Right lung (tissue), 10 donors: ENCODE measurements at places on chromosomes 3 and 15. TPM values are rescaled to one million over a fixed set of nuclear protein-coding genes. Genes with fewer than 3 reads are reported as not detected.
A peak's percentile ranks its signal among the peaks of the same experiment; 100 is the strongest.

- DNase-seq: no peak
Observed at GRCh38 chr15:90063770-90064247, 38.5 kb downstream of the IDH2 start.

GRCh38 chr3:43024181-43024885, 45.2 kb downstream of the GASK1A start:
- DNase-seq: no peak

DNA sequence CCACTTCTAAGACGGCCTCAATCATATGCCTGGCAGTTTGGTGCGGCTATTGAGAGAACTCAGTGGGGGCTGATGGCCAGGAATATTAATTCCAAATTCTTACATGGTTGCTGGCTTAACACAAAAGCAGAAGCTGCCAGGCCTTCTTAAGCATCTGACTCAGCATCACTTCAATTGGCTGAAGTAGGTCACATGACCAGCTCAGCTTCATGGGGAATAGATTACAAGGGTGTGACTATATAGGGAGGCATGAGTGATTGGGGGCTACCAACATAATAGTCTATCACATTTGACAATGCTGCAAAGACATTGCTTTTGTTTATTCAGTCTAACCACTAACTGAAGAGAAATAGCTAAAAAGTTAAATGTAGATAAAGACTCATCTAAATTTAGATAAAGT, 101.6 kb upstream of the ANKRD28 start:
- DNase-seq: no peak

The EIF2A gene
- 182 TPM for polyA plus RNA-seq

DNA sequence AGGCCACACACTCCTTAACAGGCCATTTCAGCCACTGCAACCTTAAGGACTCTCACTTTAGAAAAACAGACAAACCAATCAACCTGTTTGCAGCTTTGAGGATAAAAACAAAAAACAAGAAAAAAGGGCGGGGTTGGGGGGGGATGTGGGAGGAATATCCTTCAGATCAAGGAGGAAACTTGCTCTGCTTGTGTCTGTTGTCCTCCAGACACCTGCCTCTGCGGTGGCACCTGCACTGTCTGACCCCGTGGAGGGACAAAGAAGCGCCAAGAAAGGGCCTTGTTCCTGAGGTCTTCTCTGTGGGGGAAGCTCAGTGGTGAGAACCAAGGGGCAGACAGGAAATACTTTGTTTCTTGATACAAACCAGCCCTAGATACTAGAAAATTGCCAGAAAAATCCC, 70.5 kb downstream of the POLR2M start:
- no peak for DNase-seq

DNA sequence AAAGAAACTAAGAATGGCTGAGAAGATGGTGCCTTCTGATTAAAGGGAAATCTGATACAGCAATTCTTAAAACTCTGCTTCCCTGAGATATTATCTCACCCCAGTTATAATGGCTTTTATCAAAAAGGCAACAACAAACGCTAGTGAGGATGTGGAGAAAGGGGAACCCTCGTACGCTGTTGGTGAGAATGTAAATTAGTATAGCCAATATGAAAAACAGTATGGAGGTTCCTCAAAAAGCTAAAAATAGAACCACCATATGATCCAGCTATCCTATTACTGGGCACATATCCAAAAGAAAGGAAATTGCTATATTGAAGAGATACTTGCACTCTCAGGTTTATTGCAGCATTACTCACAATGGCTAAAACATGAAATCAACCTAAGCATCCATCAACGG, 65.1 kb downstream of the GOLIM4 start:
- no peak for DNase-seq

DNA sequence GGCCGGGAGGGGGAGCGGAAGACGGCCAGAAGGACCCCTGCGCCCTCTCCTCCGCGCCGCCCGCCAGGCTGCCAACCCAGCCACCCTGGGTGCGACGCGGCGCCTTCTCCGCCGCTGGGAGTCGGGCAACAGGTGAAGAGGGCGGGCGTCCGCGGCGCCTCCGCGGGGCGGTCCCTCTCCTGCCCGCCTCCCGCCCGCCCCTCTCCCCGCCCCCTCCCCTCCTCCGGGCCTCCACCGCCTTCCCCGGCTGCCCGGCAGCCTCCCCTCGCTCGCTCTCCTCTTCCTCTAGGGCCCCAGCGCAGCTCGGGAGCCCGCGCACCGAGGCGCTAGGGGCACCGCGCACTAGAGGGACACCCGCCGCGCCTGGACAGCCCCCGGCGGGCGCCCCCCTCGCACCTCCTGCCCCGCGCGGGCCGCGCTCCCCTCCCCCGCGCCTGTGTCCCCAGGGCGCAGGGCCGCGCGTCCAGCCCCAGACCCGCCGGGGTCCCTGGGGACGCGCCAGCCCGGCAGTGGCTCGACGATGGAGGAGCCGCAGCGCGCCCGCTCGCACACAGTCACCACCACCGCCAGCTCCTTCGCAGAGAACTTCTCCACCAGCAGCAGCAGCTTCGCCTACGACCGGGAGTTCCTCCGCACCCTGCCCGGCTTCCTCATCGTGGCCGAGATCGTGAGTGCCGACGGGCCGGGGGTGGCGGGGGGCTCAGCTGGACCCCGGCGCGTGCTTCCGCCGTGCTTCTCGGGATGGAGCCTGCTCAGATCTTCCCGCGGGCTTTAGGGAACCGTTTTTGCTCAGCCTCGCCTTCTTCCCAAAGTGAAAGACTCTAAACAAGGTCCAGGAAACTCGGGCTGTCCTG, at the start of gene CMTM8:
Gene CMTM8, plus strand, starts transcription at position 228 of the 854 bp plus-strand sequence. Its CDS starts 293 bp downstream, at position 521.
- DNase-seq: peak; percentile 59

The TTLL13 gene
- 0.09 TPM for polyA plus RNA-seq

GRCh38 chr15:52844823-52845222, 54.7 kb upstream of the ONECUT1 start:
- no peak for DNase-seq

The MESP2 gene
- not detected for polyA plus RNA-seq

DNA sequence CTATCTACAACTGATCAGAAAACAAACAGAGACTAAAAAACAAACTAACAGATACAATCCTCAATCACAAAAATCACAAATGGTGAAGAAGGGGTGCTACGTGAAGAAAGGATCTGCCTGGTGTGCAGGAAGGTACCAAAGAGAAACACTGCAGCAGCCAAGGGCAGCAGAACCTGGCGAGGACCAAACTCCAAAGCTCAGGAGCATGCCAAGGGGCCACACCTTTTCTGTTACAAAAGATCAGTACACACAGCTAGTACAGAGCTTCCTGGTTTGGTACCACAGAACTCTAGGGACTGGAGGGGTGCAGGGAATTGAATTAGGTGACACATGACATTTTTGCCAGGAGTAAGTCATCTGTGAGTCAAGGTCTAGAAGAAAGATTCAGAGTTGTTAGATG, 107.4 kb upstream of the GRM7 start:
- DNase-seq: no peak

GRCh38 chr3:192366916-192367315, 360.4 kb downstream of the FGF12 start:
- DNase-seq: no peak

The TGM5 gene
- polyA plus RNA-seq: not detected
